ENCODE measurements at places on chromosomes 4 and X.

GRCh38 chr4:99215521-99215920 is 3.5 kb downstream of the ADH6 start:
- no peak overlapping the region for H3K4me3 ChIP-seq
- no peaks in the 10 kb centered on the region for H3K4me1 ChIP-seq
- no peaks in the 10 kb centered on the region for H3K27me3 ChIP-seq
- H3K36me3 ChIP-seq: no peaks in the 10 kb centered on the region
- H3K27ac ChIP-seq: no peak overlapping the region

DNA sequence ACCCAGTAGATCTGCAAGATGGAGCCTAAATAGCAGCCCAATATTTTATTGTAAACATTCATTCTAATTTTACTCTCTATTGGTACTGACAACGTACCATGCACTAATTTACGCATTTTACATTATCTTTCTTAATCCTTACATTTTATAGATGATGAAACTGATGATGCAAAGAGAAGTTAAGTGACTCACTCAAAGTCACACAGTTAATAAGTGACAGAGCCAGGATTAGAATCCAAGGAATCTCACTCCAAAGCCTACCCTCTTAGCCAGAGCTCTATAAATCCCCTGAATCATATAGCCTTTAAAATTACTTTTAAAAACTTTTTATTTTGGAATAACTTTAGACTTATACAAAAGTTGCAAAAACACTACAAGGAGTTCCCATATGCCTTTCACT is 37.6 kb downstream of the PHKA1 start:
- DNase-seq: no peak
- H3K27ac ChIP-seq: no peak overlapping the region

DNA sequence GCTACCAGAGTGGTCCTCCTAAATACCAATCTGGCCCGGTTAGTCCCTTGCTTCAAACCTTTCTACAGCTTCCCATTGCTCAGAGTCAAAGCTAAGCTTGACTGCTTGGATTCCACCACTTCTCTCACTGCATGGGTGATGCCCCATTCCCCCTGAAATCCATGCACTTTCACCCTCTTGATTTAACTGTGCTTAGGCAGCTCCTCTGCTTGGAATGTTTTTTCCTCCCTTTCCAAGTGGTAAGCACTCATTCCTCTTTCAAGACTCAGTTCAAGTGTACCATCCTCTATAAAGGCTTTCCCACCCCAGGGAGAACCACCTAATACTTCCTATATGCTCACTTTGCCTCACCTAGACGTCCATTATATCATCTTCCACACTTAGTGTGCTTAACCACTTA is 49.1 kb downstream of the SMC1A start:
- H3K4me3 ChIP-seq: no peak overlapping the region
- no peak for DNase-seq
- no peaks in the 10 kb centered on the region for H3K36me3 ChIP-seq
- no peaks in the 10 kb centered on the region for H3K4me1 ChIP-seq

DNA sequence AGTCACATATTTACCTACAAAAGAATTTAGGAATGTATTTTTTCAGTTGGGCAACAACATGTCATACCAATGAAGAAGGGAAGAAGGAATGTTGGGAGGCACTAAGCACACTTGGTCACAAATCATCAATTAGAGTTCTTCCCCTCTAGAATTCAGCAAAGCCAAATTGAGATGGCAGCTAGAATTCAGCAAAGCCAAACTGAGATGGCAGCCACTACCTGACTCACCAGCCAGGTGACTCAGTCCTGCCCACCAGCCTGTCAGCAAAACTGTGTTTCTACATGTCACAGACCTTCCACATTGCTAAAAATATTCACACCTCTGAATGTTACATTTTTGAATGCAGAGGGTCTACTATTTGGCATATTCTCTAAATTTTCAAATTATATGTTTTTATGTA is 63.2 kb upstream of the NOCT start:
- no peak for DNase-seq
- no peaks in the 10 kb centered on the region for H3K27me3 ChIP-seq
- H3K4me1 ChIP-seq: no peaks in the 10 kb centered on the region
- no peaks in the 10 kb centered on the region for H3K36me3 ChIP-seq

- H3K36me3 ChIP-seq: no peaks in the 10 kb centered on the region
- DNase-seq: no peak
- H3K4me3 ChIP-seq: no peak overlapping the region
- H3K27me3 ChIP-seq: no peaks in the 10 kb centered on the region
- no peak overlapping the region for H3K27ac ChIP-seq
Observed at GRCh38 chr4:55530691-55531090, 16.0 kb downstream of the CLOCK start.

GRCh38 chr4:183675625-183676024 is 16.5 kb downstream of the TRAPPC11 start:
- H3K4me1 ChIP-seq: no peaks in the 10 kb centered on the region
- no peak for DNase-seq
- H3K4me3 ChIP-seq: no peak overlapping the region
- no peak overlapping the region for H3K27ac ChIP-seq
- H3K27me3 ChIP-seq: no peaks in the 10 kb centered on the region

- no peak overlapping the region for H3K4me3 ChIP-seq
- H3K36me3 ChIP-seq: no peaks in the 10 kb centered on the region
- no peak for DNase-seq
- no peak overlapping the region for H3K27ac ChIP-seq
- no peaks in the 10 kb centered on the region for H3K27me3 ChIP-seq
Observed at GRCh38 chr4:108838451-108838850, 75.6 kb upstream of the ETNPPL start.
